ENCODE measurements at places on chromosomes 7 and 10. TPM values are rescaled to one million over a fixed set of nuclear protein-coding genes. Genes with fewer than 3 reads are reported as not detected.

The CALHM3 gene
- not detected for polyA plus RNA-seq

The TAS2R5 gene
- 1.3 TPM for polyA plus RNA-seq

DNA sequence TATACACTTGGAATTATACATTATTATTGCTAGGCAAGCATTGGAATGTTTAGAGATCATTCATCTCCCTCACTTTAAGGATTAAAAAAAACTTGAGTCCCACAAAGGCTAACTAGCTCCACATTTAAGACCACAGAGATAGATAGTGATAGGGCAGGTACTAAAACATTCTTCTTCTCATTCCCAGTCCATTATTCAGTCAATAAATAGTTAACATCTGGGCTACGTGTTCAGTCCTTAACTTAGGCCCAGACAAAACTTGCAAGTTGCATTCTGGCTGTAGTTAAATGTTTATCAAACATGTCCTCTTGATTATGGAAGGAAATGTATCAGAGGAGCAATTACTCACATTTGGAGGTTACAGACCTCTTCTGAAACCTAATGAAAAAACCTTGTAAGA lies 2.4 kb downstream of the GNG11 start:
- DNase-seq: no peak

- no peak for DNase-seq
Observed at GRCh38 chr7:24475166-24475961, 97.9 kb upstream of the PALS2 start.

GRCh38 chr7:32039000-32039756 lies 31.0 kb downstream of the PDE1C start:
- DNase-seq: no peak

The PNLIPRP3 gene
- polyA plus RNA-seq: not detected

GRCh38 chr10:28077889-28078288 lies 79.0 kb upstream of the ODAD2 start:
- DNase-seq: no peak

- no peak for DNase-seq
Observed at GRCh38 chr7:108460964-108461363, 4.7 kb upstream of the NRCAM start.

- no peak for DNase-seq
Observed at GRCh38 chr10:87669752-87670151, 10.1 kb downstream of the PAPSS2 start.

The SPDYE2B gene
- polyA plus RNA-seq: not detected

DNA sequence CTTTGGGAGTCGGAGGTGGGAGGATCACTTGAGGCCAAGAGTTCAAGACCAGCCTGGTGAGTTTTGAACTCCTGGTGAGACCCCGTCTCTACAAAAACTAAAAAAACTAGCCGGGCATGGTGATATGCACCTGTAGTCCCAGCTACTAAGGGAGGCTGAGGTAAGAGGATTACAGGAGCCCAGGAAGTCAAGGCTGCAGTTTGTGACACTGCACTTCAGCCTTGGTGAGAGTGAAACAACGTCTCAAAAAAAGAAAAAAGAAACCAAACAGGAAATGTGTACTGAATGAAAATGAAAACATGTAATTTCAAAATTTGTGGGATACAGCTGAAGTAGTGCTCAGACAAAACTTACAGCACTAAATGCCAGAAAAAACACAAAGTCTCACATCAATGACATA lies 7.6 kb downstream of the ARHGAP12 start:
- no peak for DNase-seq

The GDF10 gene
- polyA plus RNA-seq: not detected

DNA sequence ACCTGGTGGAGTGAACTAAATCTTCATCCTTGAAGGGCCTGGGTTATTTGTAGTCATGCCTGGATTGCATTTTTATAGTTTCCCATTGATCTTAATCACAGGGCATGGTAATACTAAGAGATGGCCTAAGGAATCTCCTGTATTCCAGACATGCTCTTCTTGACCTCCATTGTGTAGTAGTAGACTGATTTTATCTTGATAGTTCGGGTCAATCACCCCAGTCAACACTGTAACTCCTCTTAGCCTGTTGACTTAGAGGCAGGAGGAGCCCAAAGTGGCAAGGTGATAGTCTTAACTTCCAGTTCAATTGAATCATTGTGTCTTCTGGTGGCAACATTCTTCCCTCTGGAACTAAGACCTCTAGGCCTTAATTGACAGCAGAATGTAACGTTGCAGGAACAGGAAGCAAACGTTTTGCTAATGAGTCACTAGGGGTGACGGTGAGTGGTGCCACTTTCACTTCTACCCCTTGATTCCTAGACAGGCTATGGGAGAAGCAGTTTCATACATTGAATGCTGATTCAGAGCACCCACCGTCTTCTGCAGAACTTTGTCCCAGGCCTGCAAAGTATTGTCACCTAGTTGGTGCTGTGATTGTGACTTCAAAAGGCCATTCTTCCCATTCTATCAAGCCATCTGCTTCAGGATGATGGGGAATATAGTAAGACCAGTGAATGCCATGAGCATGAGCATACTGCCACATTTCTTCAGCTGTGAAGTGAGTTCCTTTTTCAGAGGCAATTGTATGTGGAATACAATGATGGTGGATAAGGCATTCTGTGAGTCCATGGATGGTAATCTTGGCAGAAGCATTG lies 24.0 kb upstream of the PAPSS2 start:
- no peak for DNase-seq

The CLRN3 gene
- 56.2 TPM for polyA plus RNA-seq

DNA sequence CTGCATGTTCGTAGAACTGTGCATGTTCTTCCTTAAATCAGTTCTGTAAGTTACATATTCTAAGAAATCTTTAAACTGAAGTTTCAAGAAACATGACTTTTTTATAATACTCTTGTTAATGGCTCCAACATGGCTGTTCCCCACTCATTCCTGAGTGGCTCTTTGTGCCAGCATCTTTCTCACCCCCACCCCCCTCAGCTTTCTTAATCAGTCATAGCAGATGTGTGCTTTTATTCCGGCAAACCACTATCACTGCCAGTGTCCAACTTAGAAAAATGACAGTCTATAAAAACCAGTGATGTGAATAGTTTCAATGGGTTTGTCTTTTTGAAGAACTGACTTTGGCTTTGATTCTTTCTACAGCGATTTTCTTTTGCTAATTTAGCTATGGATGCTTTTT lies 37.6 kb downstream of the PITRM1 start:
- peak; percentile 13 for DNase-seq

The FAM107B gene
- polyA plus RNA-seq: 61.9 TPM

GRCh38 chr7:106101726-106102125 lies 10.4 kb downstream of the SYPL1 start:
- no peak for DNase-seq

Data from sigmoid colon (tissue), 7 donors.